ENCODE measurements at places on chromosomes 12 and 14.

- DNase-seq = peak; percentile 78
These were observed 1.3 kb downstream of the DCAF5 start for GRCh38 chr14:69151458-69152180.

DNA sequence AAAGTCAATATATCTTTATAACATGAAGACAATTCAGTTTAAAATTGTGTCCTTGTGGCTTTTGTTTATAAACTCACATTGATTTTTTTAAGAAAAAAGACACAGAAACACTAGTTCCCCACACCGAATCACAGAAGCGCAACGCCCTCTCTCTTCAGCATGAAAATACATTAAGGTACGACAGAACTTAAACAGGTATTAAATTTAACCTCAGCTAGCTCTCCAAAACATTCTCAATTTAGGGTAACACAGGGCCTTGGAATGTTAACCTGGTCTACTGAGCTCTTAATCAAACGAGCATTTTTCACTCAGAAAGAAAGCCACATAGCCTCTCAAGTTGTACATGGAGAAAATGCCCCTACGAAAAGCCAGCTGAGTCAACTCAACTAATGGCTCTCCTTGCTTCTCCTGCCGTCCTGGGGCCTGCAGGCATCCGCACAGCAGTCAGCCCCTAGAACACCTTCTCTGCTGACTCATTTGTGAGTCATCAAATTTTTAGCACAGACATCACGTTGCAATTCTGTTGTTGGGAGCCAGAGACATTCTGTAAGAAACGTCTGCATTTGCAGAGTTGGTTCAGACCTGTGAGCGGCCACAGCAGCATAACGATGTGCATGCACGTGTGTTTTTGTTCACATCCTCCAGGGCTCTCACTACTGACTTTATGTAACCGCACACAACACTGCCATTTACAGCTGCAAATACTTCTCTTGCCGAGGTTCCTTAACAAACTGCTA is 141.6 kb downstream of the ITPR2 start:
- DNase-seq = no peak

DNA sequence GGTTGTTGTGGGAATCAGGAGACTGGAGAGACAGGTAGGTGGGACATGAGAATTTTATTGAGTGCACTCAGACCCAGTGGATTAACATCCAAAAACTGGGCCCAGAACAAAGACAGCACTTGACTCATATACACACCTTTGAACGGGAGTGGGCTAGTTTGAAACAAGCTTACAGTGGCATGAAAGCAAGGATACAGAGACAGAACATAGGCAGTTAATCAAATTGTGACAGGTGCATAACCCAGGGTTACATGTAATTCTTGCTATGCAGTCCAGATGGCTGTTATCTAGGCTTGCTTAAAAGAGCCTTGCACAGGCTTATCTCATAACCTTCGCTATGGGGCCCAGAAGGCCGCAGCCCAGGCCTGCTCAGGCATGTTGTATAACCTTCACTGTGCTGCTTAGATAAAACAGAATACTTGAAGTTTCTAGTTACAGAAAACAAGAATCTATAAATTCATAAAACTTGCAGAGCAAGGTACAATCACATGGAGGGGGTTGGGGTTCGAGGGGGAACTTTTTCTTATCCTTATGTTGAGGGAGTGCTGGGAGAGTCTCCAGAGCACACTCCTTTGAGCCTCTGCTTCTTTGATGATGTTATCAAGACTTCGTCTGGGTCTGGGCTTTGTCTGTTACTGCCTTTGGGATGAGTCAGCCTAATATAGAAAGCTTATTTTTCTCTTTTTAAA is 81.7 kb downstream of the TNFAIP2 start:
- no peak for DNase-seq

DNA sequence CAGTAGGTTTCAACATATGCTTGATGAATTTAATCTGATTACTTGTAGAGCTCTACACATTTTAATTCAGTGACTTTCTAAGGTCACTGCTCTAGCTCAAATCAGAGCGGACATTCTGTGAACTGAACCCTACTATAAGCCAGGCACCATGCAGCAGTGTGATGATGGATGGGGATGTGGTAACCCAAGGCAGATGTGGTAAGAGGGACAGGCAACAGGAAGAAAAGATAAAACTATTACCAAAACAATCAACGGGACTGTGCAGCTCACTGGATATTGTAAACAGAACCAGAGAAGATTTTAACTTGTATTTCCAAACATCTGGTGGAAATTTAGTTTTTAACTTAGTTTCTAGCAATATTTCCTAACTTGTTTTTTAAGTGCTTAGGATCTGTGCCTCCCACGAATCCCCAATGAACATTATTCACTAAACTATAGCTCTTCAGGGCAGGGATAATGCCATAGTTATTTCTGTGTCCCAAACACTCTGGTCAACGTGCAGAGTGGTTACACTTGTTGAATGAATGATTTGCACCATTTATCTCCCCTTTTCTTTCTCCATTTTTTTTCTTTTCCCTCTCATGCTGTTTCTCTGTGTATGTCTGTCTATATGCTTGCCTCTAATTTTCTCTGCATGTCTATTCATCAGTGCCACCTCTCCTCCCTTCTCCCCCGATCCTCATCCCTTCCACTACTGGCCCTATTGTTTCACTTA is 3.0 kb downstream of the ERO1A start:
- DNase-seq = no peak

DNA sequence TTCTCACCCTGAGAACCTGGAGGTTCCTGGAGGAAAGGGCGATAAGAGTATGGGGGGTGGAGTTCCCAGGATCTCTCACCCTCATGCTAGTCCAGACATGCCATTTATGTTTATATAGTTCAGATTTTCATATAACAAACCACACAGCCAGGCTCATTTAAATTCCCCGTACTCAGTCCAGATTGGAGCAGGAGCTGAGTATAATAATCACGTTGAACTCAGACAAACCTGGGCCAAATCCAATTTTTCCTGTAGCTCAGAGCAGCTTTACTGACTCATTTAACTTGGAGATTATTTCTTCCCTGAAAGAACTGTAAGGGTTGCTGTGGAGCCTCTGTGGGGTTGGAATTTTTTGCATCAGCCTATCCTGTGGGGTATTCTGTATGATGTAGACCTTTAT is 660.8 kb downstream of the TMEM121 start:
- DNase-seq = no peak

GRCh38 chr12:63997198-63997597 is 152.7 kb downstream of the SRGAP1 start:
- DNase-seq = no peak

DNA sequence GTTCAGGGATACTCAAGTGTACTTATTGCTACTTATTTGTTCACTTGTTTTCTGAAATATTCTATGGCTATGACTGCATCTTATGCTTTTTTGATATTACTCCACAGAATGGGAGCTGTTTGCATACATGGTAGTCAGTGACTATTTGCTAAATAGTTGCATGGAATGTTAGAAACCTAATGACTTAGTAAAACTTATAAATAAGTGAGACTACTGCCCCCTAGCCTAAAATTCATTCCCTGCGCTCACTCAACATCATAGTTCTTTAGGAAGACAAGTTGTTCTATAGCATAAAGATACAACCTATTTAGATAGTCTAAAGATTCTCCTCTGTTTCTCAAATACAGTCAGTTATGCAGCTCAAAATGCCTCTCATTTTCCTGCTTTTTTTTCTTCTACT is 305.5 kb downstream of the CEP128 start:
- no peak for DNase-seq

DNA sequence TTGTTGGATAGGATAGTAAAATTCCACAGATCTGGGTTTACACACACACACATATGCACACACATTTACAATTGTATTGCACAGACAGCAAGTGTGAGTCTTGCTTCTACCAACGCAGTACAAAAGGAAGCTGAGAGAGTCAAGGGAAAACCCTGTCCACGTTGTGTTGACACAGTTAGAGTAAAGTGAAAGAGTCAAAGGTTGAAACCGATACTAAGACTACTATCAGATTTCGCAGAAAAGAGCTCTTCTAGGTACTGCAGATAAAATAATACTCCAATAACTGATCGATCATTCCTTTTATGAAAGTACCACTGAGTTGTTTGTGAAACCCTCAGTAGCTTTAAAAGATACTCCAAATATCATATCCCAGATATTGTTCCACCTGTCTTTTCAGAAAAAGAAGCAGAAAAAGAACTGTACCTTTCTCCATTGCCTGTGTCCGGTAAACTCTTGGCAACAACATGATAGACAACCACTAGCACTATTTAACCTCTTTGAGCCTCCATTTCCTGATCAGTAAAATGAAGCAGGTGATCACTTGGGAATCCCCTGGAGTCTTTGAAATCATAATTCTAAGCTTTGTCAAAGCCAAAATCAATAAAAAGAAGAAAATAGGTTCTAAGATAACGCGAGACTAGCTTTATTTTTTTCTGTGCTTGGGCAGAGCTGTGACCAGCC is 224.6 kb upstream of the FOXN3 start:
- no peak for DNase-seq

GRCh38 chr12:29050503-29050902 is 98.6 kb upstream of the FAR2 start:
- DNase-seq = no peak

- no peak for DNase-seq
These were observed 88.4 kb downstream of the CAND1 start for GRCh38 chr12:67357376-67358125.
